ENCODE measurements at places on chromosomes 12 and 14.

DNA sequence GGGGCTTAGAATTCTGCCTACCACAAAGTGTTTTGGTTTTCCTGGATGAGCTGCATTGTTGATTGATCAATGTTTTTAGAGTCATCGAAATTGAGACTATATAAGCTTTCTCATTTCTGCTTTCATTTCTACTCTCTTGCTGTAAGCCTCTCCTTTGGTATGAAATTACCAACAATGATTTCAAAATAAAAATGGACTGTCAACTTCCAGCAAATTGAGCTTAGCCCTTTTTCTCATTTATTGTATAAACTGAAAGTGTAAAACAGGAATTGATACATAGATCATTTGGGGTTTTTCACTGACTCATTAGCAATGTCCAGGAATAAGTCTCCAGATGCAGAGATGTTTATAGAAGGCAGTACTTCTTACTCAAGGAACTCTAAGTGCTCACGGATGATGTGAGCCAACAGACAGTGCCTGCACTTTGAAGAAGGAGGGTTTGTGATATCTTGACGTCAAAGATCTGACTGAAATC, 20.0 kb upstream of the PCNX1 start:
- ATAC-seq, result peak; percentile 48

DNA sequence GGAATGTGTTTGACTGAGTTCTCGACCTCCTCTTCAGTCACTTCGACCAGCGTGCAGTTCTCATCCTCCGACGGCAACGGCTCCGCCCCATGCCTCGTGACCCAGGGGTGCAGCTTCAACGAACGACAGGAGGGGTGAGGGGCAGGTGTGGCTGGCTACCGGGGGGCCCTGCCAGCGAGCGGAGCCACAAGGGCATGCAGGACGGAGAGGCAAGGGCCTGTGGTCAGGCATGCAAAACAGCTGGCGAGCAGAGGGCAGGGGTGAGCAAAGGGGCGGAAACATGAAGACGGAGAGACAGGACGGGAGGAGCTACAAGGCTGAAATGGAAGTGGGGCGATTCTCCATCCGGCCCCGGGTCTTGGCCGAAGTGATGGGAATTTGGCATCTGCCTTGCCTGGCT, 38.7 kb downstream of the P2RX4 start:
- no peak for ATAC-seq

- no peak for ATAC-seq
These were observed 14.3 kb upstream of the DBX2 start for GRCh38 chr12:45065125-45065626.

DNA sequence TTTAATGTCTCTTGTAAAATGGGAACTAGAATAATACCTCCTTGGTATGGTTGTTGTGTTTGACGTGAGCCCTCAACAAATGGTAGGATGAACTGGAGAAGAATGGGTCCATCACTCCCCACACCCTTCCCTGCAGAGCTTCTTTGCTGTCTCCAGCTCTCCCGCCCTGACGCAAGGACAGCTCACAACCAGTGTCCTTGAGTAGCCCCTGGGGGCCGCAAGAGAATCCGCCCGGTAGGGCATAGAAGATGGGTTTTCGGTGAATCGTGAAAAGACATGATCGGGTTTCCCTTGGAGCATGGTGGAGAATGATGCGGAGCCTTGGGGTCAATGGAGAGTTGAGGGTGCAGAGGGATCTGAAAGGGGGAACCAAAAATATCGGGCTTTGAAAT, 6.1 kb upstream of the PAX9 start:
- no peak for ATAC-seq

DNA sequence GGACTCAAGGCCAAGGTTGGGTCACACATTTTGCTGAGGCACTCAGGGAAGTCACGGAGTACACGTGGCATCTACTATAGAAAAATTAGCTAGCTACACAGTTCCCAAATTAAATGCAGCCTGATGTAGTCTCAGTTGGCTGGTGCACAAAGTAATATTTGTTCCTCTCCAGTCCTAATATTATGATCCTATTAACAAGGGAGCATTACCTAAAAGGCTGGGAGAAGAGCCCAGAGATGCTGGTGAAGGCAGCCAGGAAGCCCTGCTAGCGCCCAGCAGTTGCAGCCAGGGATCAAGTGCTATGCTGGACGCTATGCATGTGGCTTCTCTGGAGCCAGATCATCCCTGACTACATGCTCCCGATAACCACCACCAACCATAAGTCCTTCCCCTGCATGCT, 88.0 kb upstream of the GSC start:
- ATAC-seq, result no peak

GRCh38 chr12:43578782-43579181, 26.8 kb upstream of the ADAMTS20 start:
- ATAC-seq, result no peak

DNA sequence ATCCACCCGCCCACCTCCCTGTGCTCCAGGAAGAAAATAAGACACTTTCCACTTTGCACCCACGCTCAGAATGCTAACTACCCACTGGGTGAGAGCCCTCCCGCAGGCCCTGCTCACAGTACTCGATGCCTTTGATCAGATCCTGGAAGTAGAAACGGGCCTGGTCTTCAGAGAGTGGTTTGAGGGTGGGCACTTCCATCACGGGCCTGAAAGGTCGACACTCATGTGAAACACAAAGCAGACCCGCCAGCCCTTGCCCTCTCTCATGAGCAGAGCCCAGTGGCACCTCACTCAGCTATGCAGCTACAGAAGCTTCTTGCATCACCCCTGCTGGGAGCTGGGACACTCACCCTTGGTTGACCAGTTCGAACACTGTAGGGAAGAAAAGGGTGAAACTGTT, 41.1 kb downstream of the CAMKK2 start:
- peak; percentile 63 for ATAC-seq

GRCh38 chr12:117919479-117919878, 49.3 kb downstream of the KSR2 start:
- ATAC-seq, result no peak

DNA sequence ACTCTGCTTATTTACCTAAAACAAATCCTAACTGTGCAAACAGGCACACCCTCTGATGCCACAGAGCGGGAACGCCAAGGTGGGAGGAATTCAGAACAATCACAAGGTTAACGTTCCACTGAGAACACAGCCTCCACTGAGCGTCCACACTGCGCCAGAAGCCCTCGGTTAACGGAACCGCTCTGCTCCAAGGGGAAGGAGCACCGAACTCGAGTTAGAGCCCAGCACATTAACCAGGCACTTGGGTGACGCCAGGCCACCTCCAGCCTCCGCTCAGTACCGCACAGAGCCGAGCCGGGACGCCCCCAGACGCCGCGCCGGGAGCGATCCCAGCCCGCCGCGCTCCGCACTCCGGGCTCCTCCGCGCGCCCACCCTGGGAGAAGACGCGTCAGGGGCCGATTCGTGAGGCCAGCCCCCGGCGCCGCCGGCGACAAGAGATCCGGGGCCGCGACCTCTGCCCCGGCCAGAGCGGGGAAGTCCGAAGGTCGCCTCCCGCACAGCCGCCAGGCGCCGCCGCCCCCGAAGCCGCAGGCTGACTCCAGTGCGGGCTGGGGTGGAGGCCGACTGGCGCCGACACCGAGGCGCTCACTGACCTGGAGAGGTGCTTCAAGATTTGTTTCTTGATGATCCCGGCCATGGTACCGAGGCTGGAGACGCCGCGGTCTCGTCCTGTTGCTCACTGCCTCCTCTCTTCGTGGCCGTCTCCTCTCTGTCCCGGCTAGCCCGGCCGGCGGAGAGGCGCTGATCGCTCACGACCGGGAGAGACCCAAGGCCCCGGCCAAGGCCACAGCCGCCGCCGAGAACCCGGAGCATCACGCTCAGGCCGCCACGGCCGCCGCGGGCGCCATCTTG, 450 bp downstream of the BLTP3B start:
- ATAC-seq, result peak; percentile 73

DNA sequence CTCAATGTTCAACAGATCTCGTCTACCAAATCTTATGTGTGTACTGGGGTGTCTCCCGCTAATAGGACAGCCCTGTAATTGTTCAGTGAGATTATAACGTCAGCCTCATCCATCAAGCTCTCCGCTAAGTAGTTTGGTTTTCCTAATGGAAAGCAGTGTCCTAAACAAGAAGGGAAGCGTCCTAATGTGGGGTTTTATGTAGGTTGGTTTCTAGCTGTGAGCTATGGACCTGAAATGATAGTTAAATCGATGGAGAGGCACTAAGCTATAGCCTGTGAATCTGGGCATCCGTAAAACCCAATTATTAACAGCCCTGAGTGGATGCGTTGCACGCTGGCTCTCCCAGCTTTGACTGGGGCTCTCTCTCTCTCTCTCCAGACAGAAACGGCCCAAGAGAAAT, 9.2 kb upstream of the MAP1LC3B2 start:
- ATAC-seq, result no peak

GRCh38 chr14:104383996-104384775, 195.4 kb upstream of the C14orf180 start:
- no peak for ATAC-seq

- peak; percentile 94 for ATAC-seq
These were observed 127.1 kb downstream of the CAPZA3 start for GRCh38 chr12:18864900-18865561.

GRCh38 chr12:95532851-95533250, 18.4 kb downstream of the USP44 start:
- no peak for ATAC-seq

DNA sequence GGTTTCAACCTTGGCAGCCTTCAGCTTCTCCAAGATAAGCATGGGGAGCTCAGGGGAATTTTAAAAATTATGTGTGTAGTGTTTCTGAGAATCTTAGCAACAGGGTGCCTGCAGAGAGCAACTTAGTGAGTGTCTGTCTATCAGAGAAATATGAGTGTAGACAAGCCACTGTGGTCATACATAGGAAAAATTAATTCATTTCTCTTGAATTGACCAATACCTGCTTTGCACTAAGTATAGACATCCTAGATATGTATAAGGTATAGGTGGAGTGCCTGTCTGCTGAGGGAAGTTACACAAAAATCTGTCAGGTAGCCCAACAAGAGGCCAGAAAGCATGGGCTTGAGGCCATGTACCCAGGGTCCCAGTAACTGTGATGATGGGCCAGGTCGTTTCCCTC, 20.7 kb downstream of the HELB start:
- no peak for ATAC-seq

- ATAC-seq, result no peak
These were observed 52.4 kb downstream of the VCPKMT start for GRCh38 chr14:50063876-50064420.

DNA sequence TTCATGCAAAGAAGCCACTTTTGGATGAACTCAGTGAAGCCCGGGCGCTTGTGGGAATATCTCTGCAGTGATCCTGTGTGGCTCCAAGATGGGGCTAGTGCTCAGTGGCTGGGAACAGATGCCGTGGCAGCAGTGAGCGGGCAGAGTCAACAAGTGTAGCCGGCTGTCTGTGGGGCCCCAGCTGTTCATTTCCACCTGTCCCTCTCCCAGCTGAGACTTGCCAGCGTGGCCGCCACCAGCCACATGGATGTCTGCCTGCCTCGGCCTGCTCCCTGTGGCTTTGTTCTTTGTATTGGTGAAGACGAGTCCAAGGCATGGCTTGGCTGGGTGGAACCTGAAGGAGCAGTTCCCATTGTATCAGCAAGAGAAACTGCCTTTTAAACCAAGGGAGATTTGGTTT, 77.3 kb downstream of the NOS1 start:
- no peak for ATAC-seq

DNA sequence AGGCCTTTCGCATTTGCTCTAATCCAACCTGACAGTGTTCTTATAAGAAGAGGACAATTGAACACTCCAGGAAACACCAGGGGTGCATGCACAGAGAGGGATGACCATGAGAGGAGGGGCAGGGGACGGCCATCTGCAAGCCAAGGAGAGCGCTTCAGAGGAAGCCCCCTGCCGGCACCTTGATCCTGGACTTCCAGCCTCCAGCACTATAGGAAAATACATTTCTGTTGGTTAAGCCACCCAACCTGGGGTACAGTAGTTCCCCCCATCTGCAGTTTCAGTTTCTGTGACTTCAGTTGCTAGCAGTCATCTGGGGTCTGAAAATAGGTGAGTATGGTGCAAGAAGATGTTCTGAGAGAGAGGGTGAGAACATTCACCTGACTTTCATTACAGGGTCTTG, 64.7 kb downstream of the CLMN start:
- no peak for ATAC-seq

- no peak for ATAC-seq
These were observed 459.0 kb upstream of the ATP2B1 start for GRCh38 chr12:90167518-90168208.

DNA sequence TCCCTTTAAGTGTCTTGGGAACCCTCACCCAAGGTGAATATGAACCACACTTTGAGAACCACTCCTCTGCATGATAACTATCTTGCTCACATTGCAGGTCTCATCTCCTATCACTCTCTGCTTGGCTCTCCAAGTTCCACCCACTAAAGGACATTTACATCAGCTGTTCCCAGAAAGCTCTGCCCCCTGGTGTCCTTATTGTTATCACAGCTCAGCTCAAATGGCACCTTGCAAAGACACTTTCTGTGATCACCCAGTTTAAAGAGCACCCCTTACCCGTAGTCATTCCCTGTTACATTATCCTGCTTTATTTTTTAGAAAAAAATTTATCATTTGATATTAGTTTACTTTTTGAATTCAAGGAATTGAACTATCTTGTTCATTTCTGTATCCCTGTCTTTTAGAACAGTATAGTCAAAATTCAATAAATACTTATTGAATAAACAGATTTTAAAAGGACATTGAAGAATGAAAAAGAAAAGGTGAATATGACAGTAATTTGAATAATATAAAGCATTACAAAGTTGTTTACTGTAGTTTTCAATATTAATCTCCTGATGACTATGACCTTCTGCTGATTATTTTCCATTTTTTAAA, 20.5 kb upstream of the GUCY2C start:
- ATAC-seq, result peak; percentile 74

- peak; percentile 91 for ATAC-seq
These were observed 341.9 kb downstream of the GXYLT1 start for GRCh38 chr12:41802803-41803202.

- no peak for ATAC-seq
These were observed 6.4 kb upstream of the HMGA2 start for GRCh38 chr12:65817866-65818265.

DNA sequence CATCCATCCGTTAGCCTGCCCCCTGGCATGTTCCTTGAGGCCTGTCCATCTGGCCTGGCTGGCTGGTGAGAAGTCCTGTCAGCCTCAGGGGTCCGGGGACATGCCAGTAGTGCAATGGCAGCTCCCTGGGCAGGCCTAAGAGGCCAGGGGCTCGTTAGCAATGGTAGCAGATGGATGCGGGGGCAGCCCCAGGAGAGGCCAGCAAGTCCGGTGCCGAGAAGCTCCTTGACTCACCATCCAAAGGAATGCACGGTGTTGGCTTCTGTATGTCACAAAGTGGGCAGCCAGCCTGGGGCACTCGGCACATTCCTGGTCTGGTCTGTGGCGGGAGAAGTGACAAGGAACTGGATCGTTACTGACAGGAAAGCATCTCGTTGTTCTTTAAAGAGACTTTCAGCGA, 319.9 kb downstream of the CACNA1C start:
- ATAC-seq, result peak; percentile 76

Measured in SK-N-SH treated with all-trans-retinoic acid at 6 μM for 48 hours (cell line).